ENCODE measurements at places on chromosomes 13 and 19. TPM values are rescaled to one million over a fixed set of nuclear protein-coding genes. Genes with fewer than 3 reads are reported as not detected.

- no peak for ATAC-seq
These were observed 2.4 kb downstream of the LENG9 start for GRCh38 chr19:54461210-54461609.

- ATAC-seq, result no peak
These were observed 373.0 kb downstream of the COG6 start for GRCh38 chr13:40028446-40028845.

- ATAC-seq, result no peak
These were observed 82.9 kb downstream of the ZNF737 start for GRCh38 chr19:20482721-20483120.

DNA sequence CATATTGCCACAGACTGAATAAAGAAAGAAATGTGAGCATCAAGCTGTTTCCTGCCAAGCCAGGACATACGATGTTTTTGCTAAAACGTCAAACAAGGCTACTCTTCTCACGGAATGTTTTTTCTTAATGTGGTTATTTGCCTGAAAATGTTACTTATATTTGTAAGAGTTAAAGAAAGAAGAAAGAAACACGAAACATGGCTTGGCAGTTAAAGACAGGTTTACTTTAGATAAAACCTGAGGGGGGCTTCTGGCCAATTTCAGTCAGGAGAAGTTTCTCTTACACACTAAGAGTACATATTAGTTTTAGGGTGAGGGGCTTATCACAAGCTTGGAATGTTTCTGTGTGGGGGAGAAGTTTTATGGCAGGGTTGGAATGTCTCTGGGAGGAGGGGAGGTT, 4.4 kb upstream of the OR10H4 start:
- no peak for ATAC-seq

- no peak for ATAC-seq
These were observed 9.9 kb upstream of the SPART start for GRCh38 chr13:36356058-36356457.

GRCh38 chr13:111604097-111604496, 283.7 kb downstream of the TEX29 start:
- ATAC-seq, result no peak

GRCh38 chr19:48329167-48329891, 4.0 kb downstream of the EMP3 start:
- no peak for ATAC-seq

DNA sequence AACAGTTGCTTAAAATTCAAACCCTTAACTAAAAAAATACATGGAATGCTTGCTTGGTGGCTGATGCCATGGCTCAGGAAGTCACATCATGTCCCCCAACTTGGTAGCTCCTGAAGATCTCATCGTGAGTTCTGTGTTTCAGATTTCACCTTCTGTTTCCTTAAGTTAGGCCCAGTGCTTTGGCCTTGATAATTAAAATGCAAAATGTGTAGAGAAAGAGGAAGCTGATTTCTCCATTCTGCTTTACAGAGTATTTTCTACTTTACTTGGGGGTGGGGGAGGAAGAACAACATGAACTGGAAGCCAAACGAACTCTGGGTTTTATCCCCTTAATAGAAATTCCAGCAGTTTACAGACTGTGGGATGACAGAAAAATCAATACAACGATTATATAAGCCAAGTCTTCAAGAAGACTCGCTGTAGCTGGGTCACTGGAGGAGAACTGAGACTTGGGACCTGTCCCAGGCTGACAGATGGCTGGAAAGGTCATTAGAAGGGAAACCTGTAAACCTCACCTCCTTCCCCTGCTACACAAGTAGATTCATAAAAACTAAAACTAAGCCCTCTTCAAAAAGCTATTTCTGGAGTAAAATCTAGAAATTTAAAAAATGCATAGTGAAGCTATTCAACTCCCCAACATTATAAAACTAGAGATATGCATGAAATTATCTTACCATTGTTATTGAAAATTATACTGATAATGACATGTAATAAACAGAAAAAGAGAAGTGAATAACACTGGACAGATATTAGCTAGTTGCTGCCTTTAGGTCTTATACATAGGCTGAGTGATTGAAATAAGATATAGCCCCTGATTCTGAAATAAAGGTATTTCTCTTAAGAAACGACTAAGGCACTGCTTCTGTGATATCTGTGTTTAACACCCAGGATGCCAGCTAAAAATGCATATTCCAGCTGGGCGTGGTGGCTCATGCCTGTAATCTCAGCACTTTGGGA, 22.1 kb upstream of the GGACT start:
- no peak for ATAC-seq

Gene BORA
- total RNA-seq, result 4.9 TPM

DNA sequence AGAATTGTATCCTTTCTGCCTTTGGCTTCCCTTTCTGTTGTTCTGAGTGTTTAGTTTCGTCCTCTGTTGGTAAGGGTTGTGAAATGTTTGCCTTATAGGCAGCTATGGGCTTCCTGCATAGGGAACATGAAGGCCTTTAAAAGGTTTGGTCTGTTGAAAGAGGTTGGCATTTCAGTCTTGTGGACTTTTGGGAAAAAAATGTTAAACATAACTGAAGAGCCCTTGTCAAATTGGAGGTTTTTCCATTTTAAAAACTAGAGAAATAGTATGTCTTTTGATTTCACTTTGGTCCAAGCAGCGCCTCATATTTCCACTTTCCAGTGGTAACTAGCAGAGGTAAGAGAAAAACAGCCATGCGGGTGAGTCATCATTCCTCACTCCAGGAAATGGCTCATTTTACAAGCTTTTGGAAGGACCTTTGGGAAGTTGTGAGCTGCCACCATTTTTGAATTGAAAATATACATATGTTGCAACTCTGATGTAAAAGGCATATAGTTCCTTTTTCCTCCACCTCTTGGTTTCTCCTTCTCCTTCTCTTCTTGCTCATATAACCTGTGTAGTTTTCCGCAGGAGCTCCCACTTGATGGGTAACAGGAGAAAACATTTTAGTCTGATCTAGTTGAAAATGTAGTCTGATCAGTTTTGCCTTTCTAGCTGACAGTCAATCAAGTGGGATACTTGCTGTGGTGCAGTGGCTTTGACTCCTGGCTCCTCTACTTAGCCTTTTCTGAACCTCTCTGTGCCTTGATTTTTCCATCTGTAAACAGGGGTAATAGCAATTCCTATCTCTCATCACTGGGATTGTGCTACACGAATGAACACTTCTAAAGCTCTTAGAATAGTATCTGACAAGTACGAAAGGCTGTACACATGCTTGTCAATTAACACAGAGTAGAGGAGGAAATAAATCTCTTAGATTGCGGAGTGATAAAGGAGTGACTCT, 23.0 kb downstream of the GPC6 start:
- ATAC-seq, result no peak

- ATAC-seq, result peak; percentile 25
These were observed 599 bp downstream of the ZIC2 start for GRCh38 chr13:99982036-99982730.

Measured in esophagus mucosa (tissue), 1 donor.